ENCODE measurements at places on chromosomes 2 and 18.

- DNase-seq = no peak
Observed at GRCh38 chr2:119276864-119277263, 53.2 kb downstream of the STEAP3 start.

DNA sequence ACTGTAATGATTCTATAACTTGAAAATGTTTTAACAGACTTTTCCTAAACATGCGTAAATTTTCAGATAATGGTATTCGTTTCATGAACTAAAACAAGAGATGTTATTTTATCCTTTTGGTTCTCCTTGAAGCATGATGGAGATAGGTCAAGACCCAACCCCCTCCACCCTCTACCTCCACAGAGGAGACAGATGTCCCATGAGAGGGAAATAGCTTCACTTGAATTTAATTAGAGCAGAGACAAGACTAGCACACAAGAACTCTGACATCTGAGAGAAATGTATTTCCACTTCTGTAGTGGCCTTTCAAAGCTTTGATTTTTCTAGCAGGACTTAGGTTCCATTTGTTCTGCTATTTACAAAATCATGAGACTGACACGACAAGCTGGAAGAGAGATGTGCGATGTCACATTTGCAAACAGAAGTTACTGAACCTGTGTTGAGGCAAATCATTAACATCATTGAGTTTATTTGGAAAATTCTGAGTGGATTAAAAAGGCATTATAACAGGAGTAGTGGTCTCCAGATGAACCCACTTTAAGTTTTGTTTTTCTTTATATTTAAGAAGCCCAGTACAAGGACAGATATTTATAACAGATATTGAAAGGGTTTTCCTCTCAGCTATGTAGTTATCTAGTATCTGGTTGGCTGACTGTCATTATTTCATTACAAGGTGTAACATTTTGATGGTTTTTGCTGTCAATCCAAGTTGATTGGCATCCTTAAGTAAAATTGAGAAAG lies 276.2 kb downstream of the ASXL3 start:
- DNase-seq = no peak

GRCh38 chr2:27376866-27377617 lies 3.5 kb downstream of the ZNF513 start:
- DNase-seq = no peak

- no peak for DNase-seq
Observed at GRCh38 chr2:71846669-71847291, 300.9 kb downstream of the CYP26B1 start.

GRCh38 chr18:75875559-75875958 lies 448.1 kb upstream of the SMIM21 start:
- DNase-seq = no peak

- no peak for DNase-seq
Observed at GRCh38 chr2:169714699-169715098, 18.9 kb upstream of the KLHL23 start.

GRCh38 chr2:238203973-238204683 lies 633 bp upstream of the ILKAP start:
- DNase-seq = no peak

GRCh38 chr2:101770726-101771125 lies 73.2 kb downstream of the MAP4K4 start:
- DNase-seq = no peak

GRCh38 chr2:139992078-139992477 lies 1211.9 kb upstream of the NXPH2 start:
- DNase-seq = no peak

DNA sequence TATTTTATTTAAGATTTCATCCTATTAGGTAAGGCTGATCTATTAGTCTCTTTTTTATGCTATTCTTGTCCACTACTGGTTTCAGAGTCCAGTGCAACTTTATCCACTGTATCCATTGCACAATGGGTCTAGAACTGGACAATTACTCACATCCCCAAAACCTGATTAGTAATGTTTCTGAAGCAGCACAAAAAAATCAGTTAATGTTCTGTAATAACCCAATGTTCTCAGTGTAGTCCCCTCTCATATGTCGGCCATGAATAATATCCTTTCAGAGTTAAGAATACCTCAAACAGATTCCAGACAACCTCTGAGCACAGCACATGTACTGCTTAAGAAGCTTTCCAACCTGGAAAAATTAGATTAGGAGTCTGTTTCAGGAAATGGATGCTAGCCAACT lies 29.7 kb downstream of the MGAT4A start:
- DNase-seq = no peak

GRCh38 chr2:49032126-49032525 lies 122.2 kb downstream of the FSHR start:
- no peak for DNase-seq

- no peak for DNase-seq
Observed at GRCh38 chr18:78595924-78596573, 383.6 kb upstream of the SALL3 start.

DNA sequence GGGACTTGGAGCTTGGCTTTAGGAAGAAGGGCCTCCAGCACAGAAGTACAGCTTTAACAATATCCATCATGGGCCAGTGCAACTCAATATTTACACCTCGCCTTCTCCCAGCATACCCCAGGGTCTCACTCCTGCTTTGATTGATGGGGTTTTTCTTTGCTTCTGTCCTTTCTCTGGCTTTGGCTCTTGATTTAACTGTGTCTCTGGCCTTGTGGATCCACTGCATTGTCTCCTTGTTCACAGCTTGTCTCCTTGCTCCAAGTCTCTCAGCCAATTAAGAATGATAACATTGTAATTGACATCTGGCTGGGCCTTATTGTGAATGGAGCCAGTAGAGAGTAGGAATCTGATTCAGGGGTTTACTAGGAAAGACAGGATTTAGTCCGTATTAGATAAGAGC lies 1019.5 kb downstream of the TMEM182 start:
- DNase-seq = no peak

DNA sequence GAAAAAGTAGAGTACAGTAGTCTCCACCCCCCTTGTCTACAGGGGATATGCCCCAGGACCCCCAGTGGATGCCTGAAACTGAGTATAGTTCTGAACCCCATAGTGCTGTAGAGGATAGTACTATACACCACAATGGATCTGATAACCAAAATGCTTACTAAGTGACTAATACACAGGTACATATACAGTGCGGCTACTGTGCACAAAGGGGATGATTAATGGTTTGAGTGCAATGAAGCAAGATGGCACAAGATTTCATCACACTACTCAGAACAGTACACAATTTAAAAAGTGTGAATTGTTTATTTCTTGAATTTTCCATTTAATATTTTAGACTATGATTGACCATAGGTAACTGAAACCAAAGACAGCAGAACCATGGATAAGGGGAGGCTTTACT lies 446.9 kb upstream of the NRP2 start:
- DNase-seq = no peak

GRCh38 chr2:186100636-186101035 lies 362.0 kb downstream of the FSIP2 start:
- no peak for DNase-seq

GRCh38 chr2:223760838-223761502 lies 76.4 kb downstream of the AP1S3 start:
- peak; percentile 37 for DNase-seq

DNA sequence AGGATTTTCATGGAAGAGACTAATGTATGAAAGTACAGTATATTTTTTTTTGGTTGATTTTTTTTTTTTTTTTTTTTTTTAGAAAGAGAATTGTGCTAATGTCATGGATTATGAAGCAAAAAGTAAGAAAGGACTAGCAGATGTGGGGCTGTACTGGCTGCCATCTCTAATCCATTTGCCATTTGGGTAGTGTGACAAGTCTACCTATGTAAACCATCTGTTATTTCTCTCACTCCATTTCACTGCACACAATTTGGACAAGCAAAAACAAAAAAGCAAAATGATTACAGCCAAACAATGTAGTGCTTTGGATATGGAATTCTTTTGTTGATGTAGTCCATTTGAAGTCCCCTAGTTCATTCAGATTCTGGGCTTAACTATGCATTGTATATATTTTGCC lies 1355.4 kb downstream of the LRP1B start:
- no peak for DNase-seq

- DNase-seq = no peak
Observed at GRCh38 chr2:501130-501529, 176.1 kb downstream of the TMEM18 start.

DNA sequence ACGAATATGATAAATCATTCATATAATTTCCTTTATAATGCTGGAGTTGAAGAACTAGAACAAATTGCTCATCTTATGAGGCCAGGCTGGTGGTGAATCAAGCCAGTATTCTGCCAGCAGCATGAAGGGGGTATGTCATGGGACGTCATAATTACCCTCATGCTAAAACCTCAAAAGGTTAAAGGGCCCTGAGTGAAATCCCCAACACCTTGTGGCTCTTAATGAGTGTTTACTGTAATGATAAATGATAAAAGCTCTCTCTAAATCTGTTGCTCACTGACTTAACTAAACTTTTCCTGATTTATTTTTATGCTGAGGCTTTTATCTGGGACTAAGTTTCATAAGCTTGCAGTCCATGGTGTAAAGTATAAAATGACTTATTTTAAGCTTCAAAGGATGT lies 18.3 kb upstream of the NEDD4L start:
- no peak for DNase-seq

- no peak for DNase-seq
Observed at GRCh38 chr2:6474161-6475140, 391.3 kb downstream of the CMPK2 start.

DNA sequence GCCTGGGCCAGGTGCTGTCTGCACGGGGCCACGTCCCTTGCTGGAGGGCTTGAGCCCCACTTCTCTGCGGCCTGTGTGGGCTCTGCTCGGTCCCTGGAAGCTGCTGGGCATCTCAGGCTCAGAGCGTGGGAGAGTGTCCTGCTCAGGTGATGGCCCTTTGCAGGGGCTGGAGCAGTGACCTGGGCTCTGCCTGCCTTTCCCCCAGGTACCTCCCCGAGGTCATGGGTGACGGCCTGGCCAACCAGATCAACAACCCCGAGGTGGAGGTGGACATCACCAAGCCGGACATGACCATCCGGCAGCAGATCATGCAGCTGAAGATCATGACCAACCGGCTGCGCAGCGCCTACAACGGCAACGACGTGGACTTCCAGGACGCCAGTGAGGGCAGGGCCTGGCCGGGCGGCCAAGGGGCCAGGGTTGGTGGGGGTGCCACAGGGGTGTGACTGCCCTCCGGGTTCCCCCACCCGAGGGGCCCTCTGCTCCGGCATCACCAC lies 29.9 kb downstream of the GPC1 start:
- DNase-seq = peak; percentile 13

DNA sequence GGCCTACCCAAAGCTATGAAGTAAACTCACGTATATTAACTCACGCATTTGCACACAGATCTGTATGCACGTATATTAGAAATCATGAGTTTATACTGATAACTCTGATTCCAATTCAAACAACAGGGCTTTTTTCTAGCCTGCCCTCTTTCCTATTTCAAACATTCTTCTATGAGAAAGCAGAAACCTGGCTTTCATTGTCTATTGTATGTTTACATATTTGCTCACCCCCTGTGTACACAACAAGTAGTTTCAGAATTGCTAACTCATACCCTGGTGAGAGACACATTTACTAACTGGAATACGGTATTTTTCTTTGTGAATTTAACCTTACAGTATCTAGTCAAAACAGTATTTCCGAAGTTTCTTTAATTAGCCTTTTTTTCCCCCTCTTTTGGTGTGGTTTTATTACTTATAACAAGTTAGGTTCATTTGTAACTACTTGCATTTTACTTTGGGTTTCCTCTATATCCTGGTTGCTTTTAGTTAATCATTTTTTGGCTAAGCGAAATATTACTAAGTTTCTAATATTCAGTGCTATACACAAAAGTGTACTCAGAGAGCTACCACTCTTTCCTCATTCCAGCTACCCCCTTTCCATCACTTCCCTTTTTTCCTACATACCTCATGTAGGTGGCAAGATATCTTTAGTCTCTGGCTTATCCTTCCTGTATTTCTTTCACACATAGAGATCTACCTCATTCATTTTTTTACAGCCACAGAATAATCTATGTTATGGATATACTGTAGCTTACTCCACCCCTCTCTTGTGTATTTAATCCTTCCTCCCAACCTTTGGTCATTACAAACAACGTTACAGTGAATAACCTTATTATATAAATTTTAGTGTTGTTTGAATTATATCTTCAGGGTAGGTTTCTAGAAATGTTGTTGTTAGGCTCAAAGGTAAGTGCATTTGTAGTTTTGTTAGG lies 112.7 kb upstream of the BCL2L11 start:
- no peak for DNase-seq

DNA sequence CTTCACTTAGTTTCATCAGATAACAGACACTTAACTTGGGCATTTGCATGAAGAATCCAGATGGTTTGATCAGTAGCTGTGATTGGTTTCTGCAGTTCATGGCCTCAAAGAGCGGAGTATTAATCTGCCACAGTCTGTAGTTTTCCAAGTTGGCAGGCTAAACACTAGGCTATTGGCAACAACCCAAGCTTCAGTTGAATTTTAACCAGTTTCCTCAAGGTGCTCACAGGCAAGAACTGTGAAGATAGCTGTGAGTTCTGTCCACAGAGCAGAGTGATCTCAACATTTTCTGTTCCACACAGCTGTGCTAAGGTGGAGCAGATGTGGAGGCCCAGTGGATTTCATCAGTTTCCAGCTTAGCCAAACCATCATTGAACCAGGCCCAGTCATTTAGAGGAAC lies 469.5 kb upstream of the LINC00305 start:
- no peak for DNase-seq

GRCh38 chr2:20617892-20618467 lies 32.9 kb downstream of the HS1BP3 start:
- no peak for DNase-seq

- no peak for DNase-seq
Observed at GRCh38 chr2:85954590-85955458, 66.0 kb upstream of the ST3GAL5 start.

DNA sequence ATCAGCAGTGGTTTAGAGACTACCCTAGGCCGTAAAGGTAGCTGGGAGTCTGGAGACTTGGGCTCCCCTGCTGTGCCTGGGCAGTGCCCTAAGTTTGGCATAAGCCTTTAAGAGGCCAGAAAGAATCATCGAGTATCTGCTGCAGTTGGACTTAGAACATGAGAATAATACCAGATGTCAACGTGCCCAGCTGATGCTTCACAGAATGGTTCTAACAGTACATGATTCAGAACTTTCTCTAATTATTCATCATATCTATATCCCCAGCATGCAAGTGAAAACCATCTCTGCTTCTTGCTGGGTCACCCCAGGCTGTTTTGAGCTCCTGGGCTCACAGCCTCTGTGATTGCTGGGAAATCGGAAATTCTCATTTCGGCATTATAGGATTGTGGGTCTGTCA lies 118.1 kb downstream of the NCK2 start:
- DNase-seq = no peak

DNA sequence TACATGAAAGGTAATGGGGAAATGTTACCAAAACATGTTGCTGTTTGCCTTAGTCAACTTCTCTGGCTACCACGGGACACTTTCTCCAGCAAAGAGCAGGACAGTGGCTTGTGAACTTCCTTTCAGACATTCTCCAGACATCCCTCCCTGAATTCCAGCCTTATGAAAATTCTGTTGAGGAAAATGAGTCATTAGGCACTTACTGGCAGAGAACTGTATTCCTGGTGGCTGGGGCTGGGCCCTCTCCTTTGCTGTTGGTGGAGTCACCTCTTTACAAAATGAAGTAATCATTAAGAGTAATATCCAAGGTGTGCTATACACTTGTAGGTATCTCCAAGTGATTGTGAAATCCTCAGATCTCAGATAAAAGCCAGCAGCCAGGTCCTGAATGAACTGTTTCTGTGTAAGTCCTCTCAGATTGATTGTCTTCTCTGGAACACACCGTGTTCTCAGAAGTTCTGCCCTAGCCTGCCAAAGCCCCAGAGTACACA lies 1.3 kb upstream of the FAP start:
- DNase-seq = no peak

Data from central memory CD8-positive, alpha-beta T cell (primary cell).